ENCODE measurements at places on chromosomes 1 and 21. TPM values are rescaled to one million over a fixed set of nuclear protein-coding genes. Genes with fewer than 3 reads are reported as not detected.
A peak's percentile ranks its signal among the peaks of the same experiment; 100 is the strongest.

The PRAMEF7 gene
- total RNA-seq = not detected

The VWA5B1 gene
- total RNA-seq = not detected

The TYW3 gene
- 7.4 TPM for total RNA-seq

The SLC9A1 gene
- total RNA-seq = 23.7 TPM

The RAP1GAP gene
- 3.0 TPM for total RNA-seq

The TRMT1L gene
- 13.6 TPM for total RNA-seq

The RSPH1 gene
- 0.81 TPM for total RNA-seq

The KCNJ6 gene
- total RNA-seq = not detected

The RNF186 gene
- not detected for total RNA-seq

The AMY1C gene
- not detected for total RNA-seq

The CELA2B gene
- not detected for total RNA-seq

The DEPDC1 gene
- 9.5 TPM for total RNA-seq

The NUF2 gene
- total RNA-seq = 2.3 TPM

The CHI3L1 gene
- 135 TPM for total RNA-seq

DNA sequence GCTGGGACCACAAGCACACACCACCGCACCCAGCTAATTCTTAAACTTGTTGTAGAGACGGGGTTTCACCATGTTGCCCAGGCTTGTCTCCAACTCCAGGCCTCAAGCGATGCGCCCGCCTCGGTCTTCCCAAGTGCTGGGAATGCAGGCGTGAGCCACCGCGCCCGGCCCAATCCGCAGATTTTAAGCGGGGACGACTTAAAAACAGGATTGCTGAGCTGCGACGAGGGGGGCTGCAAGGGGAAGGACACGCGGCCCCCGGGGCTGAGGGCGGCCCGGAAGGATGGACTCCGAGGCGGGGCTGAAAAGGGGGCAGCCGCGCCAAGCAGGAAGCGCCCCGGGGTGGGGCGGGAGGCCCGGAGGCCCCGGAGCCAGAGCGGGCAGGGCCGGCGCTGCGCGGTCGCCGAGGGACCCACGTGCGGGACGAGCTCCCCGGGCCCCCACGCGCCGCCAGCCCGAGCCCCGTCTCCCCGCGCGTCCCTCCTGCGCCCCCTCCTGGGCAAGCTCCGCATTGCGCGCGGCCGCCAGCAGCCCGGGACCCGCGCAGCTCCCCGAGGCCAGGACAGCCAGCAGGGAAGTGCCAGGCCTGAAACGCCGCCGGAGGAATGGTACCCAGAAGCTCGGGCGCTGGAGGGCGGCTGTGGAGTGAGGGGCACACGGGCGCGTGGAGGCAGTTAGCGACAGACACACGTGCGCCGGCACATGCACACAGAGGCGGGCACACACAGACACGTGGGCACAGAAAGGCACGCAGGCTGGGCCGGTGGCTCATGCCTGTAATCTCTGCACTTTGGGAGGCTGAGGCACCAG is 5.5 kb upstream of the PRKCZ start:
- no peak for DNase-seq

DNA sequence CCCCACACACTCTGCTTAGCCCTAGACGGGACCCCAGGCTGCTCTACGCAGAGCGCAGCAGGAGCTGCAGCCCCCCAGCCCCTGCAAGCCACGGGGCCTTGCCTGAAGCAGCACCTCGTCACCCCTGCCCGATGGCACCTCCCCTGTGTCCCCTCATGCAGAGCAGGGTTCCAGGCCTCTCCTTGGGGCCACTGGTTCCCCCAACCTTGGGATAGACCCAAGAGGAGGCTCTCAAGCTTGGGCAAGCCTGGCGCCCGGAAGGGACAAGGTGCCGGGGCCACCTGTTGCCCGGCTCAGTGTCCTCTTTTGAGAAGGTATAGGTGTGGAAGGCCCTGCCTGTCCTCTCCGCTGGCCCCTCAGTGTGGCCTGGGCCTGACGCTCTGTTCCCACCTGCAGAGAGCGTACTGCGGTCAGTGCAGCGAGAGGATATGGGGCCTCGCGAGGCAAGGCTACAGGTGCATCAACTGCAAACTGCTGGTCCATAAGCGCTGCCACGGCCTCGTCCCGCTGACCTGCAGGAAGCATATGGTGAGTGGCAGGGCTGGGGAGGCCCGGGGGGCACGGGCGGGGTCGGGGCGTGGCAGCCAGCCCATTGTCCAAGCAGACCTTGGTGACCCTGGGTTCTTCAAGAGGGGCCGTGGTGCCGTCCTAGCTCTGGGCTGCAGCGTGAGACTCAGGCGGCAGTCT is 50.6 kb downstream of the FAAP20 start:
- DNase-seq = no peak

GRCh38 chr1:178518894-178519293 is 6.0 kb downstream of the TEX35 start:
- DNase-seq = no peak

DNA sequence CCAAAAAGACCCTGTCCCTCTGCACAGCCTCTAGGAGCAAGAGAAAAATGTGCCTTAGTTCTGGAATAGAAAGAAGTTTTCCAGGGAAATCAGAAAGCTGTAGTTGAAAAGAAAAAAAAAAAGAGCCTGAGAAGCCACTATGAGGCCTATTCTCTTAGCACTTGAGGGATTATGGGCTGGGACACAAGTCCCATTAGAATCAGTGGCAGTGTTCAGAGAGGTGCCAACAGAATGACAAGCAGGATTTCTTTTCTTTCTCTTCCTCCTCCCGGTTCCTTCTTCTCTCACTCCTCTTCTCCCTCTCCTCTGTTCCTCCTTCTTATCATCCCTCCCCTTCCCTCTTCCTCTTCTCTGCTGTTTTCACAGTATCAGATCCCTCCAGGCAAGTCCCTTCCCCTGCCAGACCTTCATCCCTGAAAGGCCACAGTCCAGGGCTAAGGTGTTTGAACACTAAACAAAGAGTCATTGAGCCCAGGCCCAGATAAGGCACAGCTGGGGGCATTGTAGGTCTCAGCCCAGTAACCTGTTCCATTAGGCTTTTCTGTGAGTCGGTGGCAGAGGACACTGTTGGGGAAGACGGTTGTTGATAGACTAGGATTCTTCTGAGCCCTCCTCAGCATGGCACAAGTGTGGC is 64.7 kb upstream of the LPGAT1 start:
- no peak for DNase-seq

DNA sequence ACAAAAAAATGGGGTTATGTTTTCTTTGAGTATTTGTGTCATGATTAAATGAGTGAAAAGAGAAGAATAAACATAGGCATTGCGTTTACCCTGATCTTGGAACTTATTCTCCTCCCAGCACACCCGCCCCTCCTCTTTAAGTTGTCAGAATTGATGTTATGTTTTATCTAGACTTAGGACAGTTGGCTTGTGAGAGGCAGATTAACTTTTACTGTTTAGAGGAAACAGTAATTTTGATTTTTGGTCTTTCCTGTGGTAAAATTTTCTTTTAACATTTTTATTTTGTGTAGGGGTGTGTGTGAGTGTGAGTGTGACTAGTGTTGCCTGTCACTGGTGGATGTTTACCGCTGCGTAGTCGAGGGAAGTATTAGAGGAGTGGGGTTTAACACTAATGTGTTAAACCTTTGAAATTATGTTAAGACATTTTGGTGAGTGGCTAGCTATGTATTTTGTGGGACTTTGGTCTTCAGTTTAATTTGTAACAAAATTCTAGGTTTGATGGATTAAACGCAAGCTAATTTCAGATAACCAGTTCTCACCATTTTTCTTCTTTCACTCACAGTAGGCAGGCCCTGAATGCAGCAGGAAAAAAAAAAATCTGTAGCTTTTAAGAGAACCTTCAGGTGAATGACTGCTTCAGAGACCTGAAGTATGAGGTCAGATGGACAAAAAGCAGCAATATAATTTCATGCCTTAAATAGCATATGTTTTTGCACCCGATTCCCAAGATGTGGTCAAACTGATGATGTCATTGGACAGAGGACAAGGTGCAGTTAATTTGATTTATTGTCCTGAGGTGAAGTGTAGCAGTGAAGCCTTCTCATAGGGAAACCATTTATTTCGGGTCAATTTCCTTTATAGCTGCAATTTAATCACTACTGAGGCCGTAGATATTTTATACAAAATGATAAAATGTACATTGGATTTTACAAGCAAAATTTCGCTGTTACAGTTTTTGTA is 2.7 kb downstream of the POU2F1 start:
- DNase-seq = no peak

GRCh38 chr1:72182859-72183258 is 99.5 kb downstream of the NEGR1 start:
- DNase-seq = no peak

DNA sequence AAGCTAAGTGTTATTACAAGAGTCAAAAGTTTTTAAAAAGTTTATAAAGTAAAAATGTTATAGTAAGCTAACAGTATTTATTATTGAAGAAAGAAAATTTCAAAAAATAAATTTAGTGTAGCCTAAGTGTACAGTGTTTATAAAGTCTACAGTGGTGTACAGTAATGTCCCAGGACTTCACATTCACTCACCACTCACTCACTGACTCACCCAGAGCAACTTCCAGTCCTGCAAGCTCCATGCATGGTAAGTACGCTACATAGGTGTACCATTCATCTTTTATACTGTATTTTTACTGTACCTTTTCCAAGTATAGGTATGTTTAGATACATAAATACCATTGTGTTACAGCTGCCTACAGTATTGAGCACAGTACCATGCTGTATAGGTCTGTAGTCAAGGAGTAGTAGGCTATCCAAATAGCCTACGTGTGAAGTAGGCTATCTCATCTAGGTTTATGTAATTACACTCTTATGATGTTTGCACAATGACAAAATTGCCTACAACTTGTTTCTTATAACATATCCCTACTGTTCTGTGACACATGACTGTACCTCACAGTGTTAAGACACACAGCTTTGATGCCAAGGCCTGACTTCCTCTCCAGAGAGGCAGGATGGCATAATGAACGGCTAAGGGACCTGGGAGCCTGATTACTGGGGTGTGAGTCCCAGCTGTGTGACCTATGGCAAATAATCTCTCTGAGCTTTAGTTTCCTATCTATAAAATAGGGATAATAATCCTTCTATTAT is 12.7 kb downstream of the DHCR24 start:
- no peak for DNase-seq

DNA sequence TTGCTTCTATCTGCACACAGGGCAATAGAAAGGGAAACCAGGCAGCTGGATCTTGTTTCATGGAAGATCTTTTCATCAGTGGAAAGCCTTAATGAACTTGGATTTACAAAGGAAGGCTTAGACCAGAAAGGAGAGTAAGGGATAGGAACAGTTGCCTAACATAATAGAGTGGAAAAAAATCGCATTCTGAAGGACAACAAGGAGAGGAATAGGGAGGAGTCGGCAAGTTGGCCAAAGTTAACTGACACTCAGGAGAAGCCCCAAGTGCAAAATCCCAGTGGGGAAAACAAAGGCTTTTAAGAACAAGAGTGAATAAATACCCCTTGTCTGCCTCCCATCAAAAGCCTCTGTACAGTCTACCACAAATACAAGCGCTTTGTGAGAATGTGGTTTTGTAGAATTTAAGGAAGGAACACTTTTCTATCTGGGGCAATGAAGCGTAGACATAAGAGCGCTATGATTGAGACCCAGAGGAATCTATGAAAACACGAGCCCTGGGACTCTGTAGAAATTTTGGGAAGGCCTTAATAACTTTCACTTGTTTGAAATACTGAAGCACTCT is 74.1 kb downstream of the ZNF648 start:
- DNase-seq = no peak

DNA sequence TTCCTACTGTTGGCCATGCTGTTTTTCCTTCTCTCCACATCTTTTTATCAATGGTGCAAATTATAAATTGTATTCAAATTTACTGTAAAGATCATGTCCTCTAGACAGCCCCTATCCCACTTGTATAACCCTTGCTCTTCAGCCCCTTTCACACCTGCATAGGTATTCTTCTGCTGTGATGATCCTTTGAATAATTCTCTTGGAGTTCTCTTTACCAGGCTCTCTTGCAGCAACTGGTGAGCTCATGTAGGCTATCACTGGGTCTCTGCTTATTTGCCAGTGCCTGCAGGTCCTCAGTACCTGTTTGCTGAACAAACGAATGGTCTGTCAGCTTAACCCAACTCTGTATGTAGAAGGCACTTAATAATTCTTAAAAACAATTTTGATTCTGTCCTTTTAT is 8.2 kb downstream of the PTPRC start:
- no peak for DNase-seq

DNA sequence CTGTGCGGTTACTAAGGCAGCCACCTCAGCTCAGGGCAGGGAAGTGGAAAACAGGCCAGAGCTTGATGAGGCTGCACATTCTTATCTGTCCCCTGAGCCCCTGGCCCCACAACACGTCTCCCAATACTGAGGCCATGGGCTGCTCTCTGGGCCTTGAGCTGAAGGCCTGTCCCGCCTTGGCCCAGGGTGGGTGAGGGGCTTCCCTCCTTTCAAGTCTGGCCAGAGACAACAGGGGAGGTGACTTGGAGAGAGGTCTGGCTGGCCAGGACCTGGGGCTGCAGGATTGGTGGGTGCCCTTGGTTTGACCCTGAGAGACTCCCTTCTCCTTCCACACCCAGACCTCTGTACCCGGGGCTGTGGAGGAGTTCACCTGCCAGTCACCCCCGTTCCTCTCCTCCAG is 563.8 kb downstream of the PTPRU start:
- DNase-seq = no peak

DNA sequence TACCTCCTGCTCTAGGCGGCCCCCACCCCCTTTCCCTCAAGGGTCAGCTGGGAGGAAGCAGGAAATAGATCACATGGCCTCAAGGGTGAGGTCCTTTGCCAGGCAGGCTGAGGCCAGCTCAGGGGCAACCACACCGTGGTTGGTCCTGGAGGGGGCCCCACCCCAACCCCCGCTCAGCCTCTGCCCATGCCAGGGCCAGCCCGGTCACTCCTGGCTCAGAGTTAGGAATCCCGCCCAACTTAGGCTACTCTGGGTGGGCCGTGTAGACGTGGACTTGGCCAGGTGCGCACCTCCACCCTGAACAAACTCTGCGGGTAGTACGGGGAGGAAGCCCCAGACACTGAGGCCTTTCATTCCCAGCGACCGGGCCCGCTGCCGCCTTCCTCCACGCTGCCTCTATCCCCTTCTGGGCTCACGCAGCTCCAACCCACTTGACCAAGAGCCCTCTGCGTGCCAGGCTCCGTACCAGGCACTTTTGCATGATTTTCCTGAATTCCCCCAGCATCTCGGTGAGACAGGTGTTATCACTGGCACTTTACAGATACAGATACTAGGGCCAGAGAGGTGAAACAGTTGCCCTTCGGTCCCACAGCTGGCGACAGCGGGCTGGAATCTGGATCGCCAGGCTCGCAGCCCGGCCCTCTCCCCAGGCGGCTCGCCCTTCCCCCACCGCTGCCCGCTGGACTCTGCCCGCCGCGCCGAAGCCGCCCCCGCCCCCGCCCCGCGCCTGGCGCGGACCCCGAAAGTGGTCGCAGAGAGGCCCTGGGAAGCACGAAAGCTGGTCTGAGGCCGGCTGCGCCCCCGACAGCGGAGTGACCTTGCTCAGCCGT is 769 bp downstream of the GALE start:
- DNase-seq = peak; percentile 81

DNA sequence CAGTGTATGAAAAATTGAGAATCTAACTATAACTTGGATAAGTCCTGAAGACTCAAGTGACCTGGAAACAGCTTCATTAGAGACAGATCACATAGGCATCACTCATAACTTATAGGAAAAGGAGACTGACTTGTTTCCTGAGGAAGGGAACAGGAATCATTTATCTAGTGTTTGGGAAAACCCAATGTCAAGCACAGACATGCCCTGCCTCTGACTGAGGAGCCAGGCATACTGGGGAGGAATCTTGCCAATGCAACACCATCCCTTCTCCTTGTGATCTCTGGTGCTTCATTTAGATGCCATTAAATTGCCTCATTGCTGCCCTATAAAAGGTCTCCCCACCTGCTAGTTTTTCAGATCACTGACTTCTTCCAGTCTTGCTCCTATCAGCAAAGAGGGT is 10.3 kb downstream of the LCE4A start:
- DNase-seq = no peak

Data from suprapubic skin (tissue), 4 donors.